Esophagus muscularis mucosa (tissue), 4 donors: ENCODE measurements at places on chromosomes 3 and 15. TPM values are rescaled to one million over a fixed set of nuclear protein-coding genes. Genes with fewer than 3 reads are reported as not detected.

The WDR49 gene
- 9.9 TPM for total RNA-seq

The MYRIP gene
- 3.3 TPM for total RNA-seq

The FEZF2 gene
- total RNA-seq, result not detected

The TXNRD3 gene
- 19.5 TPM for total RNA-seq

The USP50 gene
- not detected for total RNA-seq

GRCh38 chr15:89127054-89127702 lies 38.9 kb downstream of the ABHD2 start:
- peaks cover 17% of the 10 kb centered on the region for H3K36me3 ChIP-seq
- no peak overlapping the region for H3K27ac ChIP-seq
- no peak overlapping the region for H3K4me3 ChIP-seq
- no peak for DNase-seq

DNA sequence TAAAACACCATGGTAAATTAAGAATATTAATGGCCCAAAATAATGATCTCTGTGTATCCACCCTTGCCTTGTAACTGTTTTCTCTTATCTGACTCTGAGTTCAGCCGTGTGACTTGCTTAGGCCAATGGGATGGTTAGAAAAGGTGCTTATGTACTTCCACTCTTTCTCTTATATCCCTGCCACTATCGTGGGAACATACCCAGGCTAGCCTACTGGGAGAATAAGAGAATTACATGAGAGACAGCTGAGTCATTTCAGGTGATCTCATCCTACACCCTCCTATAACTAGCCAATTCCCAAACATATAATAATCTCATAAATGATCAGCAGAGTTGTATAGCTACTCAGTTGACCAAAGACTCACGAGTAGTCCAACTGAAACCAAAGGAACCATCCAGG lies 98.3 kb upstream of the ABI3BP start:
- no peak overlapping the region for H3K27ac ChIP-seq
- no peaks in the 10 kb centered on the region for H3K27me3 ChIP-seq
- H3K36me3 ChIP-seq, result no peaks in the 10 kb centered on the region
- peaks cover 17% of the 10 kb centered on the region for H3K4me1 ChIP-seq
- no peak overlapping the region for H3K4me3 ChIP-seq
- no peak for DNase-seq

DNA sequence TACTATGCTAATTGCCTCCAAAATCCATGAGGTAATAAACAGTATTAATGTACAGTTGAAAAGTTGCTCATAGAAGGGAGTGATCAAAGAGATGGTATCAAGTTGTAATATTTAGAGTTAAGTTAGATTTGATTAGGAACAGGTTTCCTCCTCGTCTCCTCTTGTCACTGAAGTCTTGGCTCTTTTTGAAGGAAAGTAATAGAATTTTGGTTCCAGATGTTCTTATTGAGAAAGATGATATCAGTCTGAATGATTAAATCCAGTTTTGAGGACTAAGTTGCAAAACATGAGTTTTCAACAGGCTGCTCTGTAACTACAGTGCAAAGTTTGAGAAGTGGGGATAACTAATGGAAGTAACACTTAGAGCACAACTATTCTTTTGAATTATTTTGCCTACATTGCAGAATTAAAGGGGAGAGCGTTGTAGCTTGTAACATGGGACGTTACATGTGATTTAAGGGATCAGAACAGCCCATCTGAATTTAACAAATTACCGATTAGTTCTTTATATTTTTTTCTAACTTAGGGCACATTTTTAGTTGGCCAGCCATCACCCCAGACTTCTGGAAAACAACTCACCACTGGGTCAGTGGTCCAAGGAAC lies 48.3 kb downstream of the MAP6D1 start:
- no peaks in the 10 kb centered on the region for H3K27me3 ChIP-seq
- DNase-seq, result no peak
- H3K36me3 ChIP-seq, result peaks cover 98% of the 10 kb centered on the region
- H3K27ac ChIP-seq, result no peak overlapping the region
- H3K4me1 ChIP-seq, result no peaks in the 10 kb centered on the region

DNA sequence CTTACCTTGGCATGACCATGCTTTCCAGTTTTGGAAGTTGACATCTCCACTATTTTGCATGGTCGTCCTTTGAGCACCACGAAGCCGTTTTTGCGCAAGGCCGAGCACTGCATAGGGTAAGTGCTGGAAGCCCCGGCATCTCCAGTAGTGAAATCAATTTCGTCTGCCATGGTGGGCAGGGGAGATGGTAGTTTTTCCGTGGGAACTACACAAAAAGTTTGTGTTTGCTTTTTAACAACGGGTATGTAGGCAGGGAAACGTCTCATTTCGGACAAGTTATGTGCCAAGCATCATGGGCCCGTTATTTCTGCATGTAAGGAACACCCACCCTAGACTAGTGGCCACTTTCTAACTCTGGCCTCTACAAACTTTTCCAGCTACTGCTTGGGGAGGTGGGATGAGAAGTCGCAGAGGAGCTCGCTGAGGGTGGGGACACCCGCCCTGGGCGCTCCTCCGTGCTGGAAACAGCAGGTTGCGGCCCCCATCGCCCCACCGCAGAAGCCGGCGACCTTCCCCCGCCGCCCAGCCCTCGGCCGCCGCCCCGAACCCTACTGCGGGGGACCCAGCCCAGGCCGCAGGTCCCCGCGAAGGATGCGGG lies 701 bp downstream of the EIF5A2 start:
- H3K27ac ChIP-seq, result peak overlapping the region; percentile 82
- peaks cover 5% of the 10 kb centered on the region for H3K27me3 ChIP-seq
- peaks cover 20% of the 10 kb centered on the region for H3K4me1 ChIP-seq
- H3K4me3 ChIP-seq, result peak overlapping the region; percentile 77

DNA sequence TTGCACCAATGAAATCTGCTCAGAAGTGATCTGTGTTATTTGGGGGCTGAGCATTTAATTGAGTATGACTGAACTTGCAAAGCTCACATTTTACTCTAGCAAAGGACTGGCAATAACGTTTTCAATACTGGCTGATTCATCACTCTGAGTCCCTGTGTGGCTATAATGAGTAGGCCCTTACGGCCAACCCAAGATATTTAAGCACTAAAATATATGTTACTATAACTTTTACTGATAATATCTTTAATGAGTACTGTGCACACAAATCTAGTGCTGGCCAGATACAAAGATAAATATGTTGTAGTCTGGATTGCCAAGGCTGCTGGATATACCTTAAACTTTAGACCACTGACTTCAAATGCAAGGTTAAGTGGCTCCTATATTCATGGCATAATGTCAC lies 436.4 kb upstream of the KCNMB2 start:
- H3K27ac ChIP-seq, result no peak overlapping the region
- H3K4me3 ChIP-seq, result no peak overlapping the region
- H3K27me3 ChIP-seq, result no peaks in the 10 kb centered on the region
- DNase-seq, result no peak
- no peaks in the 10 kb centered on the region for H3K36me3 ChIP-seq

GRCh38 chr3:152174876-152175527 lies 93.7 kb upstream of the MBNL1 start:
- H3K27me3 ChIP-seq, result no peaks in the 10 kb centered on the region
- no peak for DNase-seq
- no peaks in the 10 kb centered on the region for H3K36me3 ChIP-seq
- no peak overlapping the region for H3K4me3 ChIP-seq

DNA sequence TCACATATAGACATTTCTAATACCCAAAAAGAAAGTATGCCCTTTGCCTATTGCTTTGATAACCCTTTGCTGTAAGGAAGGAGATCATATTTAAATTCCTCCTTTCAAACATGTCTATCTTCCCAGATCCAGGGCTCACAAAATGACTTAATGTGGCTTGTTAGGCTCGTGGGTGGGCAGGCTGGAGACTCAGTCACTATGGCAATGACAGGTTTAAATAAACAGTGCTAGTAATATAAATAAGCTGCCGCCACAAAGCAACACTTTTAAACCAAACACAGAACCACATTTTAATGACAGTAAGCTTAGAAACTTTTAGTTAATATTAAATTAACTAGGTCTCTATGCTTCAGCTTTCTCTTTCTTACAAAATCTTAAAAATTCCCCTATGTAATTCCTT lies 616.0 kb upstream of the NAALADL2 start:
- H3K4me3 ChIP-seq, result no peak overlapping the region
- H3K27ac ChIP-seq, result no peak overlapping the region
- H3K36me3 ChIP-seq, result no peaks in the 10 kb centered on the region
- DNase-seq, result no peak
- no peaks in the 10 kb centered on the region for H3K27me3 ChIP-seq
- peaks cover 23% of the 10 kb centered on the region for H3K4me1 ChIP-seq
